ENCODE measurements at places on chromosomes 6 and 20.

DNA sequence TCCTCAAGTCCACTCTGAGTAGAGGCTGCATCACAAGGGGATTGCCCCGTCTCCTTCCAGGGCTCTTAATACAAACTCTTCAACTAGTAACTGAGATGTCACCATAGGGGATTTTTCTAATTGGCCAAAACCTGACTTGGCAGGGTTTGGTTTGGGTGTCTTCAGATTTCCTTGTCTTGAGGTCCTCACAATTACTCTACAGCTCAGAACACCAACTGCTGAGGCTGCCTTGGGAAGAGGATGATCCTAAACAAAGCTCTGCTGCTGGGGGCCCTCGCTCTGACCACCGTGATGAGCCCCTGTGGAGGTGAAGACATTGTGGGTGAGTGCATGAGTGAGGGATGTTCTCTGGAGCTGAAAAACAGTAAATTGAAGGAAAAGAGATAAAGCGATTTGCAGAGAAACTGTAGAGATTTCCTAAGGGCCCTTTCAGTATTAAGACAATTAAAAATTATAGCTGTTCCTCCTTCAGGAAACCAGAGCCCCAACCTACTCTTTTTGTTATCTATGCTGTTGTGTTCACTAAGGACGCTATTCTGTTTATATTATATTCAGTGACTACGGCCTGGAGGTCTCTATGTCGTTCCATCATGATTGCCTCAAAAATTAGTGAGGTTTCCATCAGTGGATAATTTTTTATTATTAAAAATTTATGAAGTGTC lies at the start of gene HLA-DQA1:
TSS of gene HLA-DQA1 (plus strand) at position 188 of the 662 bp plus-strand sequence. CDS start at position 241, 53 bp downstream.
- DNase-seq = no peak

DNA sequence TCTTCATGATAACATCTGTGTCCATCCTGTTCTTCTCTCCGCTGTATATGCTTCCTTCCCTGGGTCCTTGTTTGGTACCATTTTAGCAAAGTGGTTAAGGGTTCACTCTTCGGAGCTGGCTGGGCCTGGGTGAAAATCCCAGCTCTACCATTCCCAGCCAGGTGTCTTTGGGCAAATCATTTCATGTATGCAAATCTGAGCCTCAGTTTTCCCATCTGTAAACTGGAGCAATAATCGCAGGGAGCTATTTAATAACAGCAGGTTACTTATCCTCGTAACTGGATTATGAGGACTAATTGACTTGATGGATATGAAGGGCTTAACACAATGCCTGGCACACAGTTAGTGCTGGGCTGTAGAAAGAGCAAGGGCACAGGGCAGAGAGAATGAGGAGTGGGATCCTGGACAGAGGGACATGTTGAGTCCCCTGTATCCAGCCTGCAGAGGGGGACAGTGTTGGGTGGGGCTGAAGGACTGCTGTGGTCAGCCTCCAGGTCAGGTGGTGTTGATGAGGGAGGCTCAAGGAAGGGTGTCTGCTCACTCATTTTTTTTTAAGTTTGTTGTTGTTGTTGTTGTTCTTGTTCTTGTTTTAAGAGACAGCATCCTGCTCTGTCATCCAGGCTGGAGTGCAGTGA lies 44.3 kb upstream of the FAM83D start:
- no peak for DNase-seq

- DNase-seq = no peak
Observed at GRCh38 chr20:4604580-4604979, 117.1 kb upstream of the PRND start.

DNA sequence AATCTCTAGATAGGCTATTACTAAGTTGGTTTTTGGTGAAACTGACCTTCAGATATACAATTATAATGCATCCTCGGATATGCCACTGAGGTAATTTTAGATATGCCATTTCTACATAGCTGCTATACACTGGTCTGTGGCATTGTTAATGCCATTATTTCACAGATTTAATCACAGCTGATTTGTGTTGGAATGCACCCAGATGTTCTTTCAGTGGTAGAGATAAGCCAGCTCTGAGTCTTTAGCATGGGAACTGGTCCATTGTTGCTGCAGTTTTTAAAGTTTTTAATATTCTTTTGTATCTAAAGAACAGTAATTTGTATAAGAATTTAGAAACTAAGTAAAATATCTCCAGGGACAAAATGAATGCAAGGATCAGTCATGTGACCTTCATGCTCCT lies 6.8 kb downstream of the TMX4 start:
- no peak for DNase-seq

- DNase-seq = no peak
Observed at GRCh38 chr6:56995347-56995902, 40.5 kb downstream of the BEND6 start.

- peak; percentile 92 for DNase-seq
Observed at GRCh38 chr6:29797135-29797534, 30.5 kb upstream of the HLA-G start.

- no peak for DNase-seq
Observed at GRCh38 chr20:8689337-8689736, 379.6 kb upstream of the PLCB4 start.

DNA sequence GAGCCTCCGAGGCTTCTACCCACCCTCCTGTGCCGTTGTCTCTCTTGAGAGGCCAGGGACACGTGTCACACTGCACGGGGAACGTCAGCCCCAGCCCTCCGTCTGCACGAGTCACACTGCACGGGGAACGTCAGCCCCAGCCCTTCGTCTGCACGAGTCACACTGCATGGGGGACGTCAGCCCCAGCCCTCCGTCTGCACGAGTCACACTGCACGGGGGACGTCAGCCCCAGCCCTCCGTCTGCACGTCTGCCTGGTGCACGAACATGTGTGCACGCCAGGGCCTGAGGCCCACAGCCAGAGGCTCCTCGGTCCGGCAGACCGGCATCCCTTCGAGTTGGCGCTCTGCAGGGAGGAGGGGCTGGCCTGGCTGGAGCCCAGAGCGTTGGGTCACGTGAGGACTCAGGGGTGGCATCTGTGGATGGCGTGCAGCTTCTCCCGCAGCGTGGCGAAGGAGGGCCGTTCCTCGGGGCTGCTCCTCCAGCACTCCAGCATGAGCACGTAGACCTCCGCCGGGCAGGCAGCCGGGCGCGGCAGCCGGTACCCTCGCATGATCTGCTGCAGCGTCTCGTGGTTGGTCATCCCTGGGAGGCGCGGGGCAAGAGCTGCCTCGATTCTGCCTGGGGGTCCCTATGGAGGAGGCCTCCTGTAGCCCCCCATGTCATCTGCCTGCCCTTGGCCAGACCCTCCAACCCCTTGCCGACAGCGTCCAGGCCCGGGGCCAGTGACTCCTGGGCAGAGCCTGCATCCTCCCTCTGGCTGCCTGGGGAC lies 3.4 kb upstream of the PTK6 start:
- DNase-seq = no peak

- no peak for DNase-seq
Observed at GRCh38 chr6:137776786-137777686, 90.0 kb upstream of the TNFAIP3 start.

GRCh38 chr6:159044899-159045727 lies at the start of gene TAGAP:
TAGAP (minus strand) TSS chr6:159044991; CDS start chr6:159044146, 845 bp downstream.
- DNase-seq = no peak

Measured in epithelial cell of prostate (primary cell).